ENCODE measurements at places on chromosomes 7 and 10.

GRCh38 chr10:131670341-131670740 is 230.5 kb upstream of the PPP2R2D start:
- DNase-seq: no peak

DNA sequence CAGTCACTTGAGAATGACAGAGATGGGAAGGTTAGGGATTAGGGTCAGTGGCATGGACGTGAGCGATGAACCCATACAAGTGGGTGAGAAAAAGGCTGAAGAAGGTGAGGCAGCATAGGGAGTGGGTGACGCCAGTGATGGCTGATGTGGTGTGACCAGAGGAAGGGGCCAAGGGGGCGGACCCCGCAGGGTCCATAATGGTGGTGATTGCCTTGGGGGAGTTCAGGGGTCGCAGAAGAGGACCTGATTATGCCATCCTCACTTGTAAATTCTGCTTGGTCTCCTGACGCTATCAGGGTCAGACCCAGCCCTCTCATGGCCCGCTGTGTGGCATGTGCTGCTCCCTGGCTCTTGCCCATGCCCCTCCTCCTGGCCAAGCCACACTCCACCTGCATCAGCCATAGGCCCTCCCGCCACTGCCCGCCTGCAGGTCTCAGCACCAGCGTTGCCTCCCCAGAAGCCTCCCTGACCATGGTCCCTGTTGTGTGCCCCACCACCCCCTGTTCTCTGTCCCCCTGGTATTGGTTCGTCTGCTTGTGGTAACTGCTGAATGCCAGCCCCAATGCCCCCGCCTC is 235.7 kb downstream of the EBF3 start:
- no peak for DNase-seq

DNA sequence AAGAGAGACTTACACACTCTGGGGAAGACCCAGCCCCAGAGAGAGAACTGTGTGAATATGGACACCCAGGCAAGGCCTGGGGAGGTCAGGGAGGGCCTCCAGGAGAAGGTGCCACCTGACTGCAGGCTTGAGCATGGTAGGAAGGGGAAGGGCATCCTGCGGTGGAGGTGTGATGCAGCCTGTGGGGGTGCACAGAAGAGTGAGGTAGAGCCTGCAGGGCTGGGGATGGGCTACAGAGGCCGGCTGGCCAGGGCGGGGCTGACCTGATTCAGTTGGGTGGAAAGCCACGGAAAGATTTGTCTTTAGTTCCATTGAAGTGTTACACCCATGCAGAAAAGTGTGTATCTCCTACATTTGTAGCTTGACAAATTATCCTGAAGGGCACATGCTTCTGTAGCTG is 47.6 kb downstream of the ZMIZ1 start:
- DNase-seq: no peak

- no peak for DNase-seq
Observed at GRCh38 chr10:2244471-2244870, 507.1 kb upstream of the ADARB2 start.

- DNase-seq: no peak
Observed at GRCh38 chr10:33355274-33355673, 20.8 kb upstream of the NRP1 start.

DNA sequence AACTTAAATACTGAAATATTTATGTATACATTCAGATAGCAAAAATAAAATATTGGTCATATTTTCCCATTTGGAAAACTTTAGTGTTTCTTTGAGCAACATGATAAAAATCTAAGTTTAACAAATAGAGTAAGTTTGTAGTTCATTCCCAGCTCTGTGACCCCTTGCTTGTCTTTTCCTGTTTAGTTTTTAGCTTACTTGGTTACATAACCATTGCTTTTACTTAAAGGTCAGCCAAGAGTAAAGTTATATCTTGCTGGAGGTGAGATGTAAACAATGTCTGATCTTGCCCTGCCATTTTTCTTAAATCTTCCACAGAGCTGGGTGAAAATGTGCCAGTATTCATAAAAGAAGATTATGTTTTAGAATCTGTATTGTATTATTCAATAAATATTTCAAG is 46.7 kb upstream of the MDFIC start:
- no peak for DNase-seq

DNA sequence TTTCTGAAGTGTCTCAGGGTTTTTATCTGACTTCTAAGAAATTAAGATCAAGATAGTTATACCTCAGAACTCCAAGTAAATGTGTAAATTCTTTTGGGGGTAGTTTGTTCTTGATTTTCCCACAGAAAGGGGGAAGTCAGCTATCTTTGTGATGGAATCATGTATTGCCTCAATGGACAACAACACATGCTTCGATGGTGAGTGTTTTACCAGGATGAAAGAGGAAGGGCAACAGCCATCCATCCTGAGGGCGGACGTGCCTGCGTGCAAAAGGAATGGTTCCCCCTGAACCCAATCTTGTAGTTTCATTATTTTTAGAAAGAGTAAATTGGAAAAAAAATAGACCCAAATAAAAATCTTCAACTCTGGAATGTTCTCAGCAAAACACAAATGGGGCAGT is 67.2 kb upstream of the ZPBP start:
- DNase-seq: no peak

DNA sequence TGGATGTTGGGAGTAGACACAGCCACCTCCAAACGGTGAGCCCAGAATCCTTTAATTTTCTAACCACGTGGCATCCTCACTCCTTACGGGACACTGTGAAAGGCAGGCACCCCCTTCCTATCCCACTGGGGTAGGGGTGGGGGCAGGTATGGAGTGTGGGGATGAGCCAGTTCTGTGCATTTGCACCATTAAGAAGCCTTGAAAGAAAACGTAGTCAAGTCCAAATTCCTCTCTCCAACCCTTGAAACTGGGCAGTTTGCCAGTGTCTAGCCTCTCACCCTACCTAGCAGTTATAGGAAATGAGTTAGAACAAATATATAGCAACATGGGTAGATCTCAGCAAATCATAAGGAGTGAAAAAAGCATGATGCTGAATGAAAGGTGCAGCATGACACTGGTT is 92.4 kb upstream of the LEP start:
- DNase-seq: no peak

DNA sequence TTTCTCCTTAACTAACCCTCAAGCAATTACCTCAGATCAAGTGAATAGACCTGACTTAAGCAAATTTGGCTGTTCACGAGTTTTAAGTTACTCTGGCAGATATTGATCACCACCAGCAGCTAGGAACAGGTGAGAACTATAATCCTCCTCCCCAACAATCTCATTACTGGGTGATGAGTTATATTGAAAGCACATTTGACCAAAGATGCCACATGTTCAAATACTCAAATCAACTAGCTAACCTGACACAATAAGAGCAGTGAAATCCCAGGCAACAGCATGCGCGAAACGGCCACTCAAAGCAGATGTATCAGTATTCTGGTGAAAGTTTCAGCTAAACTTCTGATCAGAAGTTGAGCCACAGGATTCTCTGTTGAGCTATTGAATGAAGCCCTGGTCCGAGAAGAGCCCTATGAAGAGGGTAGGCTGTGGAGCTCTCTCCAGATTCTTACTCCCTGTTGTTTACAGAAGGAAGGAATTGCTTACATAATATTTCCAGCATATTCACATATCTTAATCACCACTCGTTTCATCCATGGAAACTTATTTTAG is 52.6 kb downstream of the CAV1 start:
- DNase-seq: no peak

DNA sequence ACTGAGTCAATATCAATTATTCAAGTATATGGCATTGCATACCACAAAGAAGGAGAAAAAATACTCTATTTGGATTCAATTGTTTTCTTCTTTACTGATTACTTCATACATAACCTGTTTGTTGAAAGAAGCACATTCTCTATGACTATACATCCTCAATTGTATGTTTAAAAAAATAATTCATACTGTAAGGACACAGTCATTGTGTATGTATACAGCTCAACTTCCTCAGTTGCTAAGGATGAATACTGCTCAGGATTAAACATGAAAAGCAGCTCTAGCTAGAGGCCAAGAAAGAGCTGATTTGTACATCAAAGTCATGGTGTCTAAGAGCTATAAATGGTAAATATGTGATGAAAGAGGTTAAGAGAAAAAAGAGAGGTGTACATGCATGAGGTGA is 15.8 kb upstream of the BPGM start:
- DNase-seq: no peak

DNA sequence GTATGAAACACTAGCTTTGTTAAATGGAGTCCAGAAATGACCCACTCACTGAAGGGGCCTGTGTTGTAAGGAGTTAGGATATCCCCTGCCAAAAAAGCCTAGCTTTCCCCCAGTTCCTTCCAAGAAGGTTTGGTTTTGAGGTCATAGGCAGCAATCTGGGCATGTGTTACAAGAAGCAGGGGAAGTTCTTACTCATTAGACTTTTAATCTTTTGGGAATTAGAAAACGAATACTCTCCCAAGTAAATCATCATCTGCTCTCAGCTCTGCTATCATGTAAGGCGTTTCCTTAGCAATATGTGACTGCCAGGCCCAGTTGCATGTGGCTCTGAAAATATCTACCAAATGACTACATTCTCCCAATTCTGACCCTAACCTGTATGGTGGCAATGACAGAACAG is 3.7 kb downstream of the NOD1 start:
- DNase-seq: no peak

DNA sequence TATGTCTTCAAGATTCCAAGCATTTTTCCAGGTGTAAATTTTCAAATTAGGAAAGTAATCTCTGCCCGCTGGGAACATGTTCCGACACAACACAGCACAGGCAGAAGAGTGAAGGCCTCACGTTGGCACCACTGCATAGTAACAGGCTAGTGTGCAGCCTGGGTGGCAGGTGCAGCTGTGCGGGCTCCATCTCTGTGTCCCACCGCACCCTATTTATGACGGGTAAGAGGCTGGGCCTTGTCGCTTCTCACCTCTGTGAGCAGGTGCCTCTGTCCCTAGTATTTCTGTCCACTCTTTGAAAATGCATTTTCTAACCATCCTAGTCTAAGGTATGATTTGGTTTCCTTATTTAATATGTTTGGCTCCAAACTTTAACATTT is 24.1 kb downstream of the VIPR2 start:
- DNase-seq: no peak

- DNase-seq: no peak
Observed at GRCh38 chr7:19121977-19122588, 4.6 kb upstream of the TWIST1 start.

DNA sequence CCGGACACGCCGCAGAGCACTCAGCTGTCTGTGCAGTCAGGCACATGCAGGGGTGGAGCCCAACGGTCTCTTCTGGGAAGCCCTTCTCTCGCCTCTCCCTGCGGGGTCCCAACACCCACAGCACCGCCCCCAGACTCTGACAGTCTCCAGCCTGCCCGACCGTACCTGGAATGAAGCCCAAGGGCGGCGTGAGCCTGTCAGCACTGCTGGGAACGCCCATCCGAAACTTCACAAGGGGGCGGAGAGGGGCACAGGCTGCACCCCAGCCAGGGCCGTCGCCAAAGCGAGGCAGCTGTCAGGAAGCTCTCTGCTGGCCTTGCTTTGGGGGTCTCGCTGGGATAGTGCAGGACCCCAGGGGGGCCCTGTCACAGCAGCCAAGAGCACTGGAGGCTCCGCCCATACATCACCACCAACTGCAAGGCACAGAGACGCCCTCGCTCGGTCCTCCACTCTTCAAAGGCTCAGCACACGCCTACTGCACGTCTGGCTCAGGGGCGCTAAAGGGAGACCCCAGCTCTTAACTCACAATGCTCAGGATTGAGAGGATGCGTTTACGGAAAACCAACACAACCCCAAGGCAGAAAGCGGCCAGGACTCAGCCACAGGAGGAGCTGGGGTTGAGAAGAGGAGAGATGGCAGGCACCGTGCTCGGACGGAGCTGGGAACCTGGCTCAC is 30.9 kb downstream of the MAD1L1 start:
- DNase-seq: no peak

DNA sequence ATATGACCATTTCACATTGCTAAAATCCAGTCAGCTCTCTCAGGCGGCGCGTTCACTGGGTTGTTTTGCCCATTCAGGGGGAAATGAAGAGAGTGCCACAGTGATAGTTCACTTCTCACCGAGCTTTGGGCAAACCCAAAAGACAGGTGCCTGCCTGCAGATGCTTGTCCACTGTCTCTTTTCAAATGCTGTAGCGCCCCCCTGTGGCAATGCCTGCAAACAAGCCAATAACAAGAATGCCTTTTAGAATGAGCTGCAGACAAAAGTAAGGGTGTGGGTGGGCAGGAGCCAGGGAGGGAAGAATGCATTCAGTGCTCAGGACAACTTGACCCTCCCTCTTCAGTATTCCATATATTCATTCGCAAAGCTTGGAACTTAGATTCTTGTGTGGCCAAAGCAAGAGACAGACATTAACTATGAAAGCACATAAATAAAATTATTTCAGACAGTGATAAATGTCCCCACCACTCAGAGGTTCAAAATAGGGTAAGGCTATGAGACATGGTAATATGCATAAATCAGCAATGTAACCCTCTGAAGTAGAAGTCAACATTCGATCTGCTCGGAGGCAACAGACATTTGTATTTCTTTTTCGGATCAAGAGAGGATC is 86.9 kb downstream of the JAZF1 start:
- DNase-seq: no peak

DNA sequence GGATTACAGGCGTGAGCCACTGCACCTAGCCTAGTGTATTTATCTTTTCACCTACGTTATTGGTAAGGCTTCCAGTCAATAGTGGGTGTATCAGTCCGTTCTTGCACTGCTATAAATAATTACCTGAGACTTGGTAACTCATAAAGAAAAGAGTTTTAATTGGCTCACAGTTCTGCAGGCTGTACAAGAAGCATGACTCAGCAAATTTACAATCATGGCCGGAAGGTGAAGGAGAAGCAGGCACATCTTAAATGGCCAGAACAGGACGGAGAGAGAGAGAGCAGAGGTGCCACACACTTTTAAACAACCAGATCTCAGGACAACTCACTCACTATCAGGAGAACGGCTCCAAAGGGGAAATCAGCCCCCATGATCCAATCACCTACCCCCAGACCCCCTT is 873.3 kb upstream of the AUTS2 start:
- DNase-seq: no peak

- no peak for DNase-seq
Observed at GRCh38 chr7:33287738-33288137, 158.4 kb downstream of the BBS9 start.

DNA sequence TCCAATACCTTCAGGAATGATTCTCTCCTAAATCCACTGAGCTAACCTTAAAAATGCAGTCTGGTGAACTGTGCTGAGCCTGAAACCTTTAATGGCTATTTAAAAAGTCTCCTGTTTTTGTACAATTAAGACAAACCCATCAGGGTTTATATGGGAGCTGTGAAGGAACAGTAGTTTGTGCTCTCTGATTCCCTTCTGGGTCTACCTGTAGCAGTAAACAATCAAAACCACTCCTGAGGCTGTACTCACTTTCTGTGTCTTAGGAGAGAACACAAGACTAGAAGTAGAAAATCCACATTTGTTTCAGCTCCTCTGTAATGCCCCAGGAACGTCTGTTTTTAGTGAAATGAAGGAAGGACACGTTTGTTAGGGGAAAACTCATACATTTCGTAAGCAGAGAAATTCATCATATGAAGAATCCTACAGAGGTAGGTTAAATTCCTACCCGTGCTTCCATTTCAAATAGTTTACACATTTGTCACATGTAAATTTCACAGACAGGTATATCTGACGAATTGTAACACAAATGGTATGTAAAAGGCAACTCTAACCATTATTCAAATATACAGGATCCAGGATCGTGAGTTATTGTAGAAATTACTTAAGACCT is 2.6 kb downstream of the CUX1 start:
- no peak for DNase-seq

- no peak for DNase-seq
Observed at GRCh38 chr7:44505595-44505994, 15.1 kb upstream of the NUDCD3 start.

GRCh38 chr7:82291931-82292330 is 151.6 kb downstream of the CACNA2D1 start:
- DNase-seq: no peak

GRCh38 chr7:81783818-81784217 is 14.0 kb upstream of the HGF start:
- DNase-seq: no peak

- no peak for DNase-seq
Observed at GRCh38 chr7:136868496-136869000, at the start of gene CHRM2. Gene CHRM2 (plus strand): TSS chr7:136868652. CDS start chr7:137014866, 146,214 bp downstream.

Measured in kidney epithelial cell (primary cell).